ENCODE measurements at places on chromosomes 5 and 9.

- DNase-seq, result no peak
Observed at GRCh38 chr9:129267141-129267540, 89.1 kb upstream of the IER5L start.

- no peak for DNase-seq
Observed at GRCh38 chr5:123844873-123845272, 332.9 kb downstream of the CSNK1G3 start.

DNA sequence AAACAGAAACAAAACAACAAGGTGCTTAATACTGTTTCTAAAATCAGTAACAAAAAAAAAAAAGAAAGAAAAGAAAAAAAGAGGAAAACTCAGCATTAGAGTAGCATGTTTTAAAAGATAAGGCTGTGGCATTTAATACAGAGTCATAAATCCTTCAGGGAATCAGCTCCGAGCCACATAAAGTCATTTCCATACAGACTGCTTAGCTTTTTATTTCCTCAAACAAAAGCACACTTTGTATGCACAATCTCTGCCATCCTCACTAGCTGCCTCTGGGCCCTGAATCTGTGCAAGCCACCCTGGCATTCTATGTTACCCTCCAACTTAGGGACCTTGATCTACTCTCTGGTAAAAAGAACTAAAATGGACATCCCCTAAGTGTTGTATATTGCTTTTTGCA is 87.6 kb downstream of the SEMA6A start:
- no peak for DNase-seq

- no peak for DNase-seq
Observed at GRCh38 chr9:113501129-113501686, 37.7 kb downstream of the RGS3 start.

GRCh38 chr5:53080271-53080670 is 29.3 kb downstream of the MOCS2 start:
- DNase-seq, result no peak

DNA sequence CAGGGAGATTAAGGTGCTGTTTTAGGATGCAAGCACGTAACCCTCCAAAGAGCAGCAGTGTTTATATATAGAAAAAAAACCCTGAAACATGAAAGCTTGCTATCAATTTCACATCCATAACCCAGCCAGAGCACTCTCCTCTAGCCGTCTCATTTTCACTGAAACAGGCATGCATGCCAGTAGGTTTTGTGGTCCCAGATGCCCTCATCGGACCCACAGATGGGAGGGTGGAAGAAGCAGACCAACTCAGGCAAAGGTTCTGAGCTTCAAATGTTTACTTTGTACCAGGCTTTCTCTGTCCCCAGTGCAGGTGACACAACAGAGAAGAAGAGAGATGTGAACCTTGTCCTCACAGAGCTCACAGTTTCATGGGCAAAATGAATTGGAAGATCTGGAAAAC is 127.4 kb upstream of the ATP10B start:
- DNase-seq, result no peak

DNA sequence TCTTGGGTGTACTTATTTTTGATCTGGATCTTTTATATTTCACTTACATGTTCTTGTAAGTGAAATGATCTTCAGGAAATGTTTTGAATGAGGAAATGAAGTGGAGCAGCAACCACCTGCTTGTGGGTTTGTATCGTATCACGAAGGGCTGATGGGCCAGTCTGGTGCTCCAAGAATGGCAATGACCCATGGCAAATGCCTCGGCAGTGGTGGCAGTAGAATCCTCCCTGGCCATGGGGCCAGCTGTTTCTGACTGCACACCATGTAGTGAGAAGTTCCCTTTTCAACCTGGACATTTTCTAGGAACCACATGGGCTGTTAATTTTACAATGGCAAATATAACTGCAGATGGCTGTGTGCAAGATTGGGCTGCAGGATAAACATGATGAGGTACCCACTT is 29.9 kb downstream of the MAT2B start:
- DNase-seq, result no peak

GRCh38 chr5:66197764-66198405 is 53.8 kb downstream of the SREK1 start:
- DNase-seq, result no peak

- DNase-seq, result no peak
Observed at GRCh38 chr5:153798830-153799229, 239.9 kb downstream of the FAM114A2 start.

DNA sequence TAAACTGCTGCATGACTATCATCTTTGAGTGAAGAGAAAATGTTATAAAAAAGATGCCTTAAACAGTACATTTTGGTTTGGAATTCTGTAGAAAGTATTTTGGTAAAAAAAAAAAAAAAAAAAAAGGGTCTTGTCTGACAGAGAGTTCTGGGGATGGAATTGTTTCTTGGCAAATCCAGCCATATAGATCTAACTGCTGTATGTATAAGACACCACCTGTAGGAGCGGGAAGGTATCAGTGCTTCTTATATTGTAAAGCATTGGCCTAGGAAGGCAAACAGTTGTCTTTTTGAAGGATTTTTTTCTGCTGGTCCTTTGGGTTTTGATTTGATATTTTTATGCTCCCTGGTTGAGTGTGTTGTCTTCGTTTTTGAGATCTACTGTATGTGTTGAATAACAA is 2.8 kb downstream of the PURA start:
- DNase-seq, result peak; percentile 40

- no peak for DNase-seq
Observed at GRCh38 chr5:122304471-122305215, 7.4 kb upstream of the SNCAIP start.

GRCh38 chr9:76887003-76887821 is 18.7 kb downstream of the PRUNE2 start:
- no peak for DNase-seq

DNA sequence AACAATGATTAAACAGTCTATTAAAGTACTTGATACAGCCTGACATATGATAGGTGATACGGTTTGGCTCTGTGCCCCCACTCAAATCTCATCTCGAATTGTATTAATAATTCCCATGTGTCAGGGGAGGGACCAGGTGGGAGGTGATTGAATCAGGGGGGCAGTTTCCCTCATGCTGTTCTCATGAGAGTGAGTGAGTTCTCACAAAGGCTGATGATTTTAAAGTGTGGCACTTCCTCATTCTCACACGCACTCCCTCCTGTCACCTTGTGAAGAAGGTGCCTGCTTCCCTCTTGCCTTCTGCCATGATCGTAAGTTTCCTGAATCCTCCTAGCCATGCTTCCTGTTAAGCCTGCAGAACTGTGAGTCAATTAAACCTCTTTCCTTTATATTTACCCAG is 40.1 kb upstream of the TARS1 start:
- DNase-seq, result no peak
